ENCODE measurements at places on chromosomes 6 and 20.

DNA sequence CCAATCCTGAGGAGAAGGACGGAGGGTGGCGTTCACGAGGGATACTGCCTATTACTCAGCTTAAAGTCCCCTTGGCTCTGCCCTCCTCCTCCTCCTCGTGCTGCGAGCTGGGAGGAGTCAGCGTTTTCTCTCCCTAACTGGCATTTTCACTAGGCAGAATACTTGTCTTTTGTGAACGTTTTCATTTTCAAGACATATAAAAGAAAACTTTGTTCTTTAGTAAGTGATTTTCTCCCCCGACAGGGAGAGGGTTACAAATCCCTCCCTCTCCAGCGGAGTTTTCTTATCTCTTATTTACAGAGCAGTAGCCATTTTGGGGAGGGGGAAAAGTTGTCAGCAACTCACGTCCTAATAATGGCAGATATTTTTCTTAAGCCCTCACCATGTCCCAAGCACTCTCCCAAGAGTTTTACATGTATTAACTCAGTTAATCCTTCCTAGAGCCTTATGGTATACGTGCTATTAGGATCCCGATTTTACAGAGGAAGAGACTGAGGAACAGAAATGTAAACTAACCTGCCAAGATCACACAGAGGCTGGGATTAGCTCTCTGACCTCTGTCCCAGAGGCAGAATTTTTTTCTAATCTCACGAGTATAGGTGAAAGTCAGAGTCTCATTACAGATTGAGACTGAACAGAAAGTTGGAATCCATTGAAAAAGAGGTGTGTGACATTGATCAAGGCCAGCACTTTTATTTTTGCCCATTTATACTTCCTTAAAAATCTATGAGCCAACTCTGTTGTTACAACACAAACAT, 30.0 kb upstream of the ZNF217 start:
- peak; percentile 85 for DNase-seq

- DNase-seq = no peak
Observed at GRCh38 chr6:131900231-131900630, 50.9 kb downstream of the CCN2 start.

GRCh38 chr20:14829906-14830305, 492.5 kb upstream of the FLRT3 start:
- no peak for DNase-seq

- DNase-seq = no peak
Observed at GRCh38 chr20:36353740-36354139, 47.6 kb downstream of the DLGAP4 start.

DNA sequence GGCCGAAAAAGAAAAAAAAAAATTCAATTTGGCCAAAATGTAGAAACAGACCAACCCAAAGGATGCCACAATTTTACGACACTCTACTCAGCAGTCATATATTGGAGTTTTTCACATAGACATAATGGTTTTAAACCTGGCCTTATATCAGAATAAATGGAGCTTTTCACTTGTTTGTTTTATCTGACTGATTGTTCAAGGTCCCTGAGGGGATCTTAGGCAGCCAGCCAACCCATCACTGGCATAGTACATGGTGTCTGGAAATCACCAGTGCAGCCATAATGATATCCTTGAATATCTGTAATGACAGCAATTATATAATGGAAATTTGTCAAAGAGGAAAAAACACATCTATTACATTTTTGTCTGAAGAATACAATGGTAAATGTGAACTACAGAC, 96.9 kb downstream of the PRSS35 start:
- DNase-seq = no peak

GRCh38 chr6:56887086-56887485, 67.8 kb upstream of the BEND6 start:
- no peak for DNase-seq

GRCh38 chr6:42604150-42604549, 40.3 kb downstream of the UBR2 start:
- no peak for DNase-seq

- no peak for DNase-seq
Observed at GRCh38 chr6:39516471-39516870, 194.0 kb upstream of the KCNK16 start.

DNA sequence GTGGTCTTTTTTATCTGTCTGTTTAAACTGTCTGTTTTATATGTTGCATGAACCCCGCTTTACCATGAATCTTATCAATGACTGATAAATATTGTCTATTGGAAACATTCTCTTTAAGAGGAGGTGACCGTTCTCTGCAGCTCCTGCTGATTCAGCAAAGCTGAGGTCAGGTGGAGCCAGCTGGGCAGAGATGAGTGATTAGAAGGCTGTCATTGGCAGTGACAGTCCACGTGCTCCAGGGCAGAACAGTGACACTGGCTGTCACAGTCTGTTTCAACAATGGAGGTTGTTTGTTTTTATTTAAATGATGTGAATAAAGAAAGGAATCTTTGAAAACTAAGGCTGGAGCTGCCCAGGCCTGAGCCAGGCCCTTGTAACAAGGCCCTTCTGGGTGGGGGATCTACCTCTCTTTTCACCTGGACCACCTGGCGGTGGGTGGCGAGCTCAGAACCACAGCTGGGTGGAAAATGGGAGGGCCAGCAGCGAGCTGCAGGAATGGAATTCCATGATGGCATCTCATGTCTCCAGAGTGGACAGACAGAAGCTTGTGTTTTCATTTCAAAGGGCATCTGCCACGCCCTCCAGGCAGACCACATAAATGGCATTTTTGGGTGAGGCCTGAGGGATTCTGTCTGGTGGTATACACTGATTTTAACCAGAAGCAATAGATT, 12.6 kb downstream of the SYNJ2 start:
- DNase-seq = no peak

GRCh38 chr6:126531840-126532239, 191.9 kb downstream of the CENPW start:
- DNase-seq = no peak

DNA sequence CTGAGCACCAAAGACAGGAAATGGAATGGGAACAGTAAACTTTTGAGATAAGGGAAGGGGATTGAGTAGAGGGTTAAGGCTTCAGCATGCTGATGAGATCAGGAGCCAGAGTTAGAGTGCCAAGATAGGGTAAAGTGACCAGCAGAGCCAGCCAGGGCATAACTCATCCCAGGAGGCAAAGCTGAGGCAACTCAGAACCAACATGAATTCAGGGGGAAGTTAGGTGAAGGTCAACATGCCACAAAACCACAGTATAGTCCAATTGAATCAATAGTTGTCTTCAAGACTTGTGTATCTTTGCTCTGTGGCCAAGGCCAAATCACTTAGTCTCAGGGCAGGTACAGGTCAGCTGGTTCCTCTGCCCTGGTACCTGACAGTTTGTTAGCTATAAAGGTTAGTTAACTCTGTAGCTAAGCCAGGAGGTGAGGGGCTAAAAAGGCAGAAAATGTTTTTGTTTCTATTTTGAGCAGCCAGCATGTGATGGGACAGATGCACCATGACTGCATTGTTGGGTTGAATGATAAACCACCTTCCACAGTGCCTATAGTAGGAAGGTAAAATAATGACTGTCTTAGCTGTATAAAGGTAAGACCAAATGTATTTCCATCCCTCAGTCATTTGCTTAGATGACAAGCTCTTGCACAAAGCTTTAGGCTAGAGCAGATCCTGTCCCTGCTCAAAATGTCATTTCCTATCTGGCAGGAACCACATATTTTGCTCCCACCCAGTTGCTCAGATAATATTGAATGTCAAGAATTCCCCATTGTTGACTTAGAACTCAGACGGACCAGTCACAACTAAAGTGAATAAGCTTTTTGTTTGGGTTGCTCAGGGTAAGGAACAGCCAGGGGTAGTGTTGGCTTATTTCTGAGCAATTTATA, 15.8 kb downstream of the RNF8 start:
- DNase-seq = no peak

- no peak for DNase-seq
Observed at GRCh38 chr6:105873211-105873704, 212.9 kb upstream of the PRDM1 start.

DNA sequence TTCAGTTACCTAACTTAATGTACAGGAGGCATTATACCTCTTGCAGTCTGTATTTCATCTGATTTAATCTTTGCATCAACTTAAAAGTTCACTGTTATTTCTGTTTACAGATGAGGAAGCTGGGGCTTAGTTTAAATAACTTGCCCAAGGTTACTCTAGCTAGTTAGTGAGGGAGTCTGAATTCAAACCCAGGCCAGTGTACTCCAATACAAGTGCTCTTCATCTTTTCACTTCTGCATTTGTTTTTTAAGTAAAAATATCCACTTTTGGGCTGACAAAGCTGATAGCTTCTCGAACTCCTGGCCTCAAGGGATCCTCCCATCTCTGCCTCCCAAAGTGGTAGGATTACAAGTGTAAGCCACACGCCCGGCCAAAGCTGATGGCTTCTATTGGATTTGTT, 23.6 kb downstream of the RREB1 start:
- no peak for DNase-seq

DNA sequence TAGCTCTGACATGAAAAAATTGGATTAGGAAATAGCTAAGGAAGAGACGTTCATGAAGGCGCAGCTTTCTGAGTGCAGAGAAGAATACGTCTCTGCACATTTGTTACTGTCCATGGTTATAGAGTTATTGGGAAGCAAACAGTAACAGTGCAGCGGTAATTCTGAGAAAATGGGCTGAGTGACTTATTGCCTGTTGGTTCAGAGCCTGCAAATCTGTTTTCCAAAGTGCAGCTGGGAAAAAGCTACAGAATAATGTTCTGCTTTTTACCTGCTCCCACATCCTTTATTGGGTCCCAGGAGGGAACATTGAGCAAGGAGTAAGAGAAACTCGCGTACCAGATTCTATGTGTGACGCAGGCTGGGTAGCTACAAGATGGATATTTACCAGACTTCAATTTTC, 160.2 kb downstream of the BTBD3 start:
- no peak for DNase-seq

GRCh38 chr6:35302604-35303241, 5.1 kb downstream of the DEF6 start:
- DNase-seq = peak; percentile 54

GRCh38 chr20:24836661-24837299, 112.3 kb upstream of the CST7 start:
- no peak for DNase-seq

DNA sequence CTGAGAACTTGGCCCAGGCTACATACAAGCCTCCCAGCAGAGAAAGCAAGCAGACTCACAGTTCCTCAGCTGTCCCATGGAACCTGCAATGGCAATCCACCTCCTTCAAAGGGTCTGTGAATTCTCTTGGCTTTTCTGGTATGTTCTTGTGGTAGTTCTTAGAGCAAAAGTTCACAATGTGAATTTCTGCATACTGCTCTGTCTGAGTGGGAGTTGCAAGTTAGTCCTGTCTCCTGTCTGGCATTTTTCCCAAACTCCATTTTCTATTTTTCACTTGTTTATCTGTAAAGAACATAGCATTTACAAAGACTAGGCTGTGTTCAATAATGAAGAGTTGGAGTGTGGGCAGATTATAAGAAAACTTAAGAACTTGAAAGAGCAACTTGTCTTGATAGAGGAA, 269.9 kb downstream of the BCKDHB start:
- no peak for DNase-seq

DNA sequence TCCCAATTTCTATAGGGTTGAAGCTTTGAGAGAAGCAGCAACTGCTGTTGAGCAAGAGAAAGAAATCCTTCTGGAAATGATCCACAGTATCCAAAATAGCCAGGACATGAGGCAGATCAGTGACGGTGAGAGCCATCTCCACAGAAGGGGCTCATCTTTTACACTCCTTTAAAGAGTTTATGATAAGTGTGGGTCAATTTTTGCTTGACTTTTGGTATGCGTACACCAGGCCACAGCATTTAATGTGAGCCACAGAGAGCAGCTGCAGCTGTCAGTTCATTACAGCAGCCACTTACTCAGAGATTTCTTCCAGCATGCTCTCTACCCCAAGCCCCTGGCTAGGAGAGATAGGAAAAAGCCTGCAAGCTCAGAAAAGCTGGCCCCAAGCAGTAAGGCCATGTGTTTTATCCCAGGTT, 9.9 kb downstream of the BAG2 start:
- DNase-seq = no peak

- DNase-seq = peak; percentile 72
Observed at GRCh38 chr20:4546786-4547185, 174.9 kb upstream of the PRND start.

DNA sequence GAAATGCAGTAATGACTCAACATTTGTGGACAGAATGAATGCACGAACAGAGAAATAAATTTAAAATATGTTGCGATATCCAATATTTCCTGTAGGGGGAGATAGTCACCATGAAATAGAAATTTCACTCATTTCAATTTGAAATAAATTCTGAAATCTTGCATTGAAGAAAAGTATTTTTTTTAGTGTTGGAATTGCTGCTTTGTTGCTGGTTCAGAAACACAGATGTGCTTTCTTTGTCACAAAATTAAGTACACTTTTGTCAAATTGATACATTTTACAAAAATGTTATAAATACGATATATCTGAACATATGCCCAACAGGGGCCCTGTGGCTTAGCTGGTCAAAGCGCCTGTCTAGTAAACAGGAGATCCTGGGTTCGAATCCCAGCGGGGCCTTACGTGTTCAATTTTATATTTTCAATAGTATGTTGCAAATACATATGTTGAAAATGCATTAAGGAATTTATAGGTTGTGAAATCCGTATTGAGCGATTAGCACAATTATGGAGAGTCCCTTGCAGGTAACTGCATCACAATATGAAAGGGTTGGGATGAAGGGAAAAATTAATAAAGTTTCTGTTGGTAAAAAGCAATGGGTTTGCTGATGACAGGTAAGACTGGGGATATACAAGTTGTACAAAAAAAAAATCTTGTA, 85.4 kb upstream of the PRSS16 start:
- DNase-seq = no peak

GRCh38 chr6:53175027-53175426, 26.4 kb upstream of the GCM1 start:
- DNase-seq = no peak

- peak; percentile 48 for DNase-seq
Observed at GRCh38 chr6:149094156-149094555, 223.4 kb upstream of the TAB2 start.

GRCh38 chr6:94588301-94588700, 989.0 kb upstream of the MANEA start:
- no peak for DNase-seq

- no peak for DNase-seq
Observed at GRCh38 chr20:11726026-11726425, 191.7 kb upstream of the BTBD3 start.

DNA sequence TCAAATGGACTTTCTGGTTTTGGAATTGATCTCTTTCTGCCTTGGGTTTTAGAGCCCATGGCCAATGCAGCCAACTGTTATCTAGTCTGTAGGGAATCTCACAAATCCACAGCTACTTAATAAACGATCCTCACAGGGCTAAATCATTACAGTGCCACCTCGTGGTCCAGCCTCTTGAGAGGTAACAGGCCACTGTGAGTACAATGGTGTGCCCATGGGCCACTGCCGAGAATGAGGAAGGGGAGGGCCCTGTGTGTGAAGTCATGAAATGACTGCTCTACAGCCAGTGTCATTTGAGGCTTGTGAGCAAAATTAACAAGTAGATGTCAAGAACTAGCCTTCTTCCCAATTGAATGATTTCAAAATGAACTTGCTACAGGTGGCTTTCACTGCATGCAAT, 54.3 kb upstream of the GMPR start:
- DNase-seq = peak; percentile 40

- DNase-seq = no peak
Observed at GRCh38 chr20:24111858-24112257, 123.3 kb upstream of the GGTLC1 start.
